ENCODE measurements at places on chromosomes 2 and 18.

DNA sequence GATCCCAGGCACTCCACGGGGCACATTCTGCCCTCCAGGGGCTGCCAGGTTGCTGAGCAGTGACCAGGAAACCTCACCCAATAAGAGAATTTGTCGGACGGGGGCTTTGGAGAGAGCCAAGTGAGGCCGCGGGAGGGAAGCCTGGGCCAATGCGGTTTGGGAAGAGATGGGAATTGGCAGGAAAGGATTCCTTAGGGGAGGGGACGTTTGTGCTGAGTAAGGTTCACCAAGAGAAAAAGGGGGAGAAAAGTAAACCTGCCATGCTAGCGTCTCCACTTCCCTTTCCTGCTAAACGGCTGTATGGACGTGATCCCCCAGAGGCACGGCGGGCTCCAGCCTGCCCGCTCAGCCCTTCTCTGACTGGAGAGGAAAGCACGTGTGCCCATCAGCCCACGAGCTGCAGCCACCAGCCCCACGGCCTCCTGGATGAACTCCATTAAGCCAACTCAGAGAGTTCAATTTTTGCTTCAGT lies 194.4 kb upstream of the ID2 start:
- DNase-seq, result no peak

GRCh38 chr2:102130647-102130991 lies 11.9 kb upstream of the IL1R1 start:
- DNase-seq, result no peak

GRCh38 chr18:51537487-51537886 lies 340.0 kb upstream of the MEX3C start:
- DNase-seq, result no peak

- DNase-seq, result no peak
Measured at GRCh38 chr2:238816291-238816690, 31.6 kb upstream of the TWIST2 start.

- DNase-seq, result no peak
Measured at GRCh38 chr2:9211496-9211895, 4.9 kb downstream of the ASAP2 start.

DNA sequence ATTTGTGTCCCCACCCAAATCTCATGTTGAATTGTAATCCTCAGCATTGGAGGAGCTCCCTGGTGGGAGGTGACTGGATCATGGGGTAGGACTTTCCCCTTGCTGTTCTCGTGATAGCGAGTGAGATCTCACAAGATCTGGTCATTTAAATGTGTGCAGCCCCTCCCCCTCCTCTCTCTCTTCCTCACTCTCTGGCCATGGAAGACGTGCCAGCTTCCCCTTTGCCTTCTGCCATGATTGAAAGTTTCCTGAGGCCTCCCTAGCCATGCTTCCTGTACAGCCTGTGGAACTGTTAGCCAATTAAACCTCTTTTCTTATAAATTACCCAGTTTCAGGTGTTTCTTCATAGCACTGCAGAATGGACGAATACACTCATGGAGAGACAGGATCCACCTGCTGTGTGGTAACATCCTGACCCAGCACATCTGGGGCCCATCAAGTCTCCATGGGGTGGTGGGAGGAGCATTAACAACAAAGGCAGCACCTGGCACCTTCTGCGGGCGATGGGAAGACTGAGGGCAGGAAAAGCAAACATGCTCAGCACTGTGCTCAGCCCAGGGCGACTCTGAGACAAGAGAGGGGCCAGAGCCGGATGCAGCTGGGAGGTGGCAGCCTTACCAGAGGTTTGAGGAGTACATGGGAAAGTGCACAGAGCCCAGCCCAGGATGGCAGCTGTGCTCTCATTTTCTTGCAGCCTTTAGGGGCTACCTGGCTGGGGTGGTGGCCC lies 16.2 kb upstream of the ALPP start:
- no peak for DNase-seq

GRCh38 chr2:189412330-189412953 lies 28.8 kb upstream of the WDR75 start:
- peak; percentile 8 for DNase-seq
